ENCODE measurements at places on chromosomes 4 and X.

- no peak for DNase-seq
Observed at GRCh38 chrX:19064175-19064574, 58.1 kb downstream of the ADGRG2 start.

- DNase-seq: no peak
Observed at GRCh38 chr4:14646831-14647230, 355.4 kb upstream of the CPEB2 start.

DNA sequence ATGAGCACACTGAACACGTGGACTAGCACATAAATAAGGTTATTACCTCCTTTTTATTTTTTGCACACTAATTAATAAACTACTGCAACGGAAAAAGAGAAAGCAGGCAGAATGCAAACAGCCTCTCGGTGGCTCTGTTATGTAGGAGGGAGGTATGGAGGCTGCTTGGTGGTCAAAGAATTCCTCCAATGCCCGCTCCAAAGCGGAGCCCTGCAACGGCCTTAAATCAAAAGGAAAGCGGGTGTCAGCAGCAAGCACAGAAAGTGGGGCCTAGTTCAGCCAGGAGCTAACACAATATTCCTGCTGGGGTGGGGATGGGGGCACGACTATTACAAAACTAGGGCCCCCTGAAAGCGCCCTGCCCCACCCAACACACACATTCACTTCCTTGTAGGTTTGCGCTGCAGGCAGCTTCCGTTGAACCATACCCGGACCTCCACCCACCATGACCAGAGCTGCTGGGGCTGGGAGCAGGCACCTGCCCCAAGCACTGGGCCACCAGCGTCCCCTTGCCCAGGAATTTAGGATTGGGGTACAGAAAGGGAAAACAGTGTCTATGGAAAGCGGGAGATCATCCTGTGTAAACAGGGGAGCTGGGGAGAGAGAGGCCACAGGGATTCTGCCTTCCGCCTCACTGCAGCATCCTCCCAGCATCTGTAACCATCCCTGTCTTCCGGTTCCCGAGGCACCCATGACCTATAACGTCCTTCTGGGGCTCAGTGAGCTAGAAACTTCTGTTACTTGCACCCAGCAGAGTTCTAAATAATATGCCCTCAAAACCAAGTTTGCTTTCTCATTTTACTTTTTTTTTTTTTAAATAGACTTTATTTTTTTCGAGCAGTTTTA lies 57.1 kb upstream of the DDX3X start:
- DNase-seq: no peak

DNA sequence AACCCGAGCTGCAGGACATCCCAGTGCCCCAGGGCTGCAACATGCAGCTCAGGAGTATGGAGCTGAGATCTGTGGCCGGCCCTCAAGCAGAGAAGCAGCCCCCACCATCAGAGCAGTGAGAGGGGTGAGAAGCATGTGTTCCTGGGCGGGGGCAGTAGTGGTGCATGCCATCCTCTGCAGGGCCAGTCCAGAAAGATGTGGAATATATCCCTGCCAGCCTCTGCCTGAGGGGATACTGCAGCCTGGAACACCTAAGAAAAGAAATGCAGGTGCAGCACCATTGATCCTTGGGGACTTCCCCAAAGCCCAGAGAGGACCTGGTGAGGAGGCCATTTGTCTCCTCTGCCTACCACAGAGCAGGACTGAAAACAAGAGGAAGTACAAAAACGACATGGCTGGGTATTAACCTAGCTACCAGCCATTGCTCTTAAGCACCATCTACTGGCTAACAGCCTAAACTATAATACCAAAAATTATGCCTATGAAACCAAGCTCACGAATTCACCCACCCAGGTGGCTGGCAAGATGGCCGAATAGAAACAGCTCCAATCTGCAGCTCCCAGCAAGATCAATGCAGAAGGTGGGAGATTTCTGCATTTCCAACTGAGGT lies 158.8 kb downstream of the ADGRA3 start:
- no peak for DNase-seq

DNA sequence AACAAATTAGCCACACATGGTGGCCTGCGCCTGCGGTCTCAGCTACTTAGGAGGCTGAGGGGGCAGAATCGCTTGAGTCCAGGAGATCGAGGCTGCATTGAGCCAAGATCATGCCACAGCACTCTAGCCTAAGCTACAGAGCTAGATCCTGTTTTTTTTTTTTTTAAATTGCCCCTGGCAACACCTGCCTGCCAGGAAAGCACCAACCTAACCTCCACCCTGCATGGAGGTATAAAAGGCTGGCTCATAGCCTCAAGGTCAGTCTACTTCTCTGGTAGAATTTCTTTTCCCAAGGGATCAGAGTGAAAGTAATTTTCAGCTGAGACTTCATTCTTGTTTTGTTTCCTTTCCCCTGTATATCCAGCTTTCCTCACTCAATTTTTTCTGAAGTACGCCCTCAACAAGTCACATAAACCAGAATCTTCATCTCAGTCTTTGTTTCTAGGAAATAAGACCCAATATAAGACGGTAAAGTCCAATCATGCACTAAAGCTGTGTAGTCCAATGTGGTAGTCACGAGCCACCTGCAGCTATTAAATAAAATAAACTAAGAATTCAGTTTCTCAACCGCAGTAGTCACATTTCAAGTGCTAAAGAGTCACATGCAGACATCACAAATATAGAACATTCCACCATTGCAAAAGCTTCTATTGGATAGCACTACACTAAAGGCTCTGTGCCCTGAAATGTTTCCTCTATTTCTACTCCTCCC lies 113.3 kb downstream of the HPGD start:
- DNase-seq: no peak

GRCh38 chr4:73018595-73018994 lies 50.9 kb downstream of the COX18 start:
- DNase-seq: no peak

DNA sequence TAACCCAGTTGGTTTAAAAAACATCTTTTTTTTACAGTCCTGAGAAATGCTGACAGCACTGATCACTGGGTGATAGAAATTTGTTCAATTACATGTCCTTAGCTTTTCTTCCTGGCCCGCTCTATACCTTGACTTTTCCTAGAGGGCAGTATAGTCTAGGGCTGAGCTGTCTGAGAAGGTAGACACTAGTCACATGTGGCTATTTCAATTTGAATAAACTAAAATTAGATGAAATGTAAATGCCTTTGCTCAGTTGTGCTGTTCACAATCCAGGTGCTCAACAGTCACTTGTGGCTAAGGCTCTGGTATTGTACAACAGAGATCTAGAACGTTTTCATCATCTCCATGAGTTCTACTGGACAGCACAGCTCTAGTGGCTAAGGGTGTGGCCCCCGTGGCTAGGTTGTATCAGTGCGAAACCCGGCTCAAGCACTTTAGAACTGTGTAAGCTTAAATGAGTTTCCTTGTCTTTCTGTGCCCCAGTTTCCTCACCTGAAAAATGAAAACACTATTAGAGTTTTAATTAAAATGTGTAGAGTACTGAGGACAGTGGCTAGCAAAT lies 111.6 kb upstream of the WDR17 start:
- no peak for DNase-seq

Data from T-helper 2 cell (primary cell).